Amniotic stem cell (primary cell): ENCODE measurements at places on chromosomes 13 and 19.

DNA sequence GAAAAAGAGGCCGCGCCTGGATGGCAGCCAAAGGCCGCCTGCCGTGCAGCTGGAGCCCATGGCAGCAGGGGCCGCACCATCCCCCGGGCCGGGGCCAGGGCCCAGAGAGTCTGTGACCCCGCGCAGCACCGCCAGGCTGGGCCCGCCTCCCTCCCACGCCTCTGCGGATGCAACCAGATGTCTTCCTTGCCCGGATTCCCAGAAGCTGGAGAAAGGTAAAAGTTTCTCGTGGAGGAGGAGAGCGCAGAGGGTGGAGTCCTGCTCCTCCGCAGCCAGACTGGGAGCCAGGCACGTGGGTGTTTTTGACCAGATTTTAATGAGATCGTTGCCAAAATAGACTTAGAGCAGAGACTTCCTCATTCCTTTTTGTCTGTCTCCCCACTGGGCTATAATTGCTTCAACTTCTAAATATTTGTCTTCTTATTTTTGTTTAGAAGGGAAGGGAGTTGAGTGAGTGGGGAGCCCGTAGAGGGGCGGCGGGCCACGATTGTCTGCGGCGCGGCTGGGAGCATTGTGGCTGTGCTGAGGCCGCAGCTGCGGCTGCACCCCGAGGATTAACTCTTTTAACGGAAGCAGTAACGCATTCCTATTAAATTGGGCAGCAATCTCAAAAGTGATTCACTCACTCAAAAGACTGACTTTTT lies 22.8 kb upstream of the NDUFS7 start:
- peak; percentile 52 for DNase-seq

- DNase-seq, result no peak
These were observed 11.3 kb downstream of the HNRNPM start for GRCh38 chr19:8456064-8456463.

GRCh38 chr19:35013041-35013819 lies 13.1 kb downstream of the GRAMD1A start:
- DNase-seq, result no peak

DNA sequence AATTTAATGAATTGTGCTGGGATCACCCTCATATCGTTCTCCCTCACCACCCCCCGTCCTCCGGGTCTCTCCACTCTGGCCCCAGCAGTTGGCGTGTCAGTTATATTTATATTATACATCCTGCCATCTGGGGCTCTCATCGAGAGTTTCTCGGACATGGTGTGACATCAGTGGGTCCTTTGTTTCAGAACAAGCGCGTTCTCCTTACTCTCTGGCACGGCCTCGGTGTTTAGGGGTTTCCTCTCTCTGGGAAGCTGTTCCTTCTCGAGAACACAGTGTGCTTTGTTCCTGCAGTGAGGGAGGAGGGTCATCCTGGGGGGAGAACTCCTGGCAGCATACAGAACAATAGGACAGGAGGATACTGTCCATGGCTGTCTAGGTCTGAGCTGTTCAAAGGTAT lies 9.8 kb upstream of the MCF2L start:
- DNase-seq, result no peak

DNA sequence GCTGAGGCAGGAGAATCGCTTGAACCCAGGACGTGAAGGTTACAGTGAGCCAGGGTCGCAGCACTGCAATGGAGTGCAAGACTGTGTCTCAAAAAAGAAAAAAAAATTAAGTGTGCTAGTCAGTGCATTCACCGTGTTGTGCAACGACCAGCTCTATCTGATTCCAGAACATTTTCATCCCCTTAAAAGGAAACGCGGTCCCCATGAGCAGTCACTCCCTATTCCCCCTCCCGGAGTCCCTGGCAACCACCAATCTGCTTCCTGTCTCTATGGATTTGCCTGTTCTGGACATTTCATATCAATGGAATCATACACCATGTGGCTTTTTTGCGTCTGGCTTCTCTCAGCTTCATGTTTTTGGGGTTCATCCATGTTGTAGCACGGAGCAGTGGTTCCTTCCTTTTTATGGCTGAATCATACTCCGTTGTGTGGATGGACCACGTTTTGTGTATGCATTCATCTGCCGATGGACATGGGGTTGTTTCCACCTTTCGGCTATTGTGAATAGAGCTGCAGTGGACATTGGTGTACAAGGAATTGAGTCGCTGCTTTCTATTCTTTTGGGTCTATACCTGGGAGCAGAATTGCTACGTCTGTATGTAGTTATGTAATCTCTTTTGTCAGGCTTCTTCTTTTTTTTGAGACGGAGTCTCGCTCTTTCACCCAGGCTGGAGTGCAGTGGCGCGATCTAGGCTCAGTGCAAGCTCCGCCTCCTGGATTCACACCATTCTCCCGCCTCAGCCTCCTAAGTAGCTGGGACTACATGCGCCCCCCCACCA lies 19.8 kb downstream of the MYO9B start:
- no peak for DNase-seq
